ENCODE measurements at places on chromosomes 6 and 20.

DNA sequence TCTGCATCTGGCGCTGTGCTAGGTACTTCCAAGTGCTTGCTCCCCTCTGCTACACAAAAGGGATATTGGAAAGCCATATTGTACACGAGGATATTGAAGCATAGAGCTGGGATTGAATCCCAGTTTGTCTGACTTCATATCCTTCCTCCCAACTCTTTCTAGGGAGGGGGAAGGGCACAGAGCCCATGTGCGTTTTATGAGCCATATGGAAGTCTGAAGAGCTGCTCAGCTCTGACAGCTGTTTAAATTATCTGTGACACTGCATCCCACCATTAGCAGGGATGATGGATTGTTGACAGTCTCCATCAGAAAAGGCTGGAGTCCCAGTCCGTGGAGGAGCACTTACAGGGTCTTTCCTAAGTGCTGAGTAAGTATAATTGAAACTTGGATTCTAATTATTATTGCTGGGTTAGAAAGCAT lies 18.4 kb downstream of the TIAM2 start:
- H3K27ac ChIP-seq: no peak overlapping the region
- no peaks in the 10 kb centered on the region for H3K4me1 ChIP-seq
- DNase-seq: no peak
- H3K36me3 ChIP-seq: no peaks in the 10 kb centered on the region

DNA sequence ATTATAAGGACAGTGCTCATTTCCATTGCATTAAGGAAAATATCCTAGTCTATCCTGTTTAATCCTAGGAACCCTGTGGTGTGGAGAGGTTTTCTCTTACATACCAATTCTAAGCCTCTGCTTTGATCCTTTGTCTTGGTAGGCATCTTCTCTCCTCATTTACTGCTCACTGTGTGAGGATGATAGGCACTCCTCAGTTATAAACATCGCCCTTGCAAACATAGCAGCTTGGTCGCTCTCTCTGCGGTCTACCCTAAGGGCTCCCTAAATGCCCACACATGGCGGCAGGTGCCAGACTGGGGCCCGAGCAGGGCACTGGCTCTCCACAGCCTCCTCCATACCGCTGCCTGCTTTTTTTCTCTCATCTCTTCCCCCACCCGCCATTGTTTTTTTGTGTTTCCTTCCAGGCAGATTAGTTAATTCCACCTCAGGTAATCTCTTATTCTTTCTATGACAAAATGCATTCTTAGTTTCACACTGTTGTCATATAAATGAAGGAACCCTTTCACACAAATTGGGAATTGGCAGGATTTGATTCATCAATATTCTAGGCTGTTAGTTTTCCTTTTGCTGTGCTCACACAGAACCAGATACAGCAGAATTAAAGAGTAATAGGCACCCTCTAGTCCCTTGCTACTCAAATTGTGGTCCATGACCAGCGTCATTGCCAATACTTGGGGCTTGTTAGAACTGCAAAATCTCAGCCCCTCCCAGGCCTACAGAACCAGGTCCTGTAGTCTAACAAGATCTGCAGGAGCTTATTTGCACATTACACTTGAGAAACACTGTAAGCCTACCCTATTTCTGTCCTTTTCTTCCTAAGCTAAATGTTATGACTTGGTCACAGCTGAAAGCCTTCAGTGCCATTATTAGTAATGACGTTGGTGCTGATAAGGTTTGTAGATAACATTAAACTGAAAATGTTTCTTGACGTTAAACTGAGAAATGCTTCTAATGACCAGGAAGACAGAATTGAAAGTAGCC lies 36.3 kb downstream of the CARMIL1 start:
- H3K27me3 ChIP-seq: no peaks in the 10 kb centered on the region
- H3K4me1 ChIP-seq: peaks cover 17% of the 10 kb centered on the region
- no peak for DNase-seq

- DNase-seq: no peak
- H3K27me3 ChIP-seq: no peaks in the 10 kb centered on the region
- no peak overlapping the region for H3K4me3 ChIP-seq
Measured at GRCh38 chr6:105313211-105313610, 89.7 kb downstream of the PREP start.

DNA sequence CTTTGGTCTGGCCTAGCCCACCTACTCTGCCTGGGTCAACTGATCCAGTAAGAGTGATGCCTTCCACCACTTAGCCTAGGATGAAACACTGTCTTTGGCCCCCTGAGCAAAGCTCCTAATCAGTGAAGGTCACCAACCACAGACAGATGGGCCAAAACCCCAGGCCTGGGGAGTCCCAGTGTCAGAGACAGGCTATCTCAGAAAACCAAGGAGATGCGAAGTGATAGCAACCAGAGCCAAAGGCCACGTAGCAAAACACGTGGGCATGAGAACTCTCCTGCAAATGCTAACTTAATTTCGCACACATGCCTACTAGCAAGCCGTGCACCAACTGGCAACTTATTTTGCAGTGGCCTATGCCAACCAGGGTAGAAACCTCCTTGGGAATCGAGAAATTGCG lies 29.1 kb downstream of the AGPAT4 start:
- H3K4me3 ChIP-seq: no peak overlapping the region
- DNase-seq: no peak
- H3K27me3 ChIP-seq: no peaks in the 10 kb centered on the region
- peaks cover 14% of the 10 kb centered on the region for H3K4me1 ChIP-seq
- H3K36me3 ChIP-seq: no peaks in the 10 kb centered on the region

GRCh38 chr20:40744072-40744817 lies 55.2 kb upstream of the MAFB start:
- DNase-seq: no peak
- peaks cover 46% of the 10 kb centered on the region for H3K4me1 ChIP-seq
- no peak overlapping the region for H3K4me3 ChIP-seq
- no peaks in the 10 kb centered on the region for H3K27me3 ChIP-seq
- H3K36me3 ChIP-seq: no peaks in the 10 kb centered on the region

DNA sequence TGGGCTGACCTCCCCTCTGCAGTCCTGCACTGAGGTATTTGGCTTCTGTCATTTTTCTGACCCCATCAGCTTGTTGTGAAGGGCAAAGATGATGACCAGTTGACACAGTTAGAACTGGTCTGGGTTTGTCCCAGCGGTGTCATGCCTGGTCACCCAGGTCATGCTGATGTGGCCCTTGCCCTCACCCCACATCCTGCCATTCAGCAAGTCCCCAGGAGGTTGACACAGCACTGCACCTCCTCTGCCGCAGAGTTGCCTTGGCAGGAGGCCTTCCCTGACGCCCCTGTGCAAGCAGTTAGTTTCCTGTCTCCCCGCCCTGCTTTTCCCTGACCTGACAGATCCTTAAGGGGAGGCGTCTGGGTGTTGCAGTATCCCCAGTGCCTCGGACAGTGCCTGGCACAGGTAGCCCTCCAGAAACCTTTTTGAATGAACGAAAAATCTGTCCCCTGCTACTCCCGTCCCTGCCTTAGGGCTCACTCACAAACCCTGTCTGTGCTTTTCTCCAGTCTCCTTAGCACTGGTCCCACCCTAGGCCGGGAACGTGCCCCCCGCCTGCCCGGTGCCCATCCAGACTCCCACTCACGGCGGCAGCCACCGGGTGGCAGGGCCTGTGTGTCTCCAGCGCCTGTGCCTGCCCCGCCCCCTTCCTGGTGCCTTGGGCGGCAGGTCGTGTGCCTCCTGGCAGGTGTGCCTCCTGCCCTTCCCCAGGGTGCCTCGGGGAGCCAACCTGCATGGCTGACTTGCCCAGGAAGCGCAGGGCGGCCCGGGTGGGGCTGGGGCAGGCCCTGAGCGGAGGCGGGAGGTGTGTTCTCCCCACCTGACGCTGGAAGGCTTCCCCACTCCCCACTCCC lies 146.3 kb upstream of the RNF24 start:
- H3K27me3 ChIP-seq: no peaks in the 10 kb centered on the region
- peaks cover 16% of the 10 kb centered on the region for H3K4me1 ChIP-seq
- H3K27ac ChIP-seq: peak overlapping the region; percentile 41
